Femur (tissue), 1 donor: ENCODE measurements at places on chromosomes 3 and 15.

DNA sequence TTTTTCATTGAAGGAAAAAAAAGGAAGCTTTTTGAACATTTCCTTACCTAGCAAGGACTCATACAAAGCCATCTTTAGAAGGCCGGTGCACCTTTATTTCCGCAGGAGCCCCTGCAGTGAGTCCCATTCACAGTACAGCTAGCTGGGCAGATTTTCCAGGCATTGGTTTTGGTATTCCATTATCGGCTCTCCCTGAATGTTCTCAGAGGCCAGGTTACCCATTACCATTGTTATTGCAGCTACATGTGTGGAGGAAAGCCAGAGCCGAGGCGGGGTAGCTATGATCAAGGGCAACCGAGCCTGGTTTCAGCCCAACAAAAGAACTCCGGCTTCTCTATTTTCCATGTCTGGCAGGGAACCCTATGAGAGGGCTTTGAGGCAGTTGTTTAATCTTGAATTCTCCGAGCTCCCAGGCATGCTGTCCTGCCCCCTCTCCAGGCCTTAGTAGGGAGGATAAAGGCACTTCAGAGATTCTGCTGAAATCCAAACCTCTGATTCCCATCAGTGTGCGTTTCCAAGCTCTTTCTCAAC is 100.3 kb downstream of the LRRK1 start:
- peak; percentile 20 for DNase-seq

DNA sequence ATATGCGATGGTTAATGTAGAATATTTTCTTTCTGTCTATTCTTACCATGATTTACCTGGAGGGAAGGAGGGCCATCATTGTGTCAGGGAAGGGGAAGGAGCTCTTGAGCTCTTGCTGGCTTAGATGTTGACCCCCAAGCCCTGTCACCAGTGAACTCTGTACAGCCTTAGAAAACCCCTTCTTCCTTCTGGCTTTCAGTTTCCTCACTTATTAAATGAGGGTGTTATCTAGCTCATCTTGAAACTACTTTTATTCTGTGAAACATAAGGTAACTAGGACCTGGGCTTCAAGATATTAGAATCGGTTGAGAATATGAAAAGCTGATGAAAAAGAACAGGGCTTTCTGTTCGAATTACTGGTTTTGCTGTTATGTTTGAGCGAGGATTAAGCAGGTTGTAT is 25.1 kb upstream of the UTS2B start:
- no peak for DNase-seq

- DNase-seq: no peak
Observed at GRCh38 chr3:192417017-192417416, 310.3 kb downstream of the FGF12 start.

DNA sequence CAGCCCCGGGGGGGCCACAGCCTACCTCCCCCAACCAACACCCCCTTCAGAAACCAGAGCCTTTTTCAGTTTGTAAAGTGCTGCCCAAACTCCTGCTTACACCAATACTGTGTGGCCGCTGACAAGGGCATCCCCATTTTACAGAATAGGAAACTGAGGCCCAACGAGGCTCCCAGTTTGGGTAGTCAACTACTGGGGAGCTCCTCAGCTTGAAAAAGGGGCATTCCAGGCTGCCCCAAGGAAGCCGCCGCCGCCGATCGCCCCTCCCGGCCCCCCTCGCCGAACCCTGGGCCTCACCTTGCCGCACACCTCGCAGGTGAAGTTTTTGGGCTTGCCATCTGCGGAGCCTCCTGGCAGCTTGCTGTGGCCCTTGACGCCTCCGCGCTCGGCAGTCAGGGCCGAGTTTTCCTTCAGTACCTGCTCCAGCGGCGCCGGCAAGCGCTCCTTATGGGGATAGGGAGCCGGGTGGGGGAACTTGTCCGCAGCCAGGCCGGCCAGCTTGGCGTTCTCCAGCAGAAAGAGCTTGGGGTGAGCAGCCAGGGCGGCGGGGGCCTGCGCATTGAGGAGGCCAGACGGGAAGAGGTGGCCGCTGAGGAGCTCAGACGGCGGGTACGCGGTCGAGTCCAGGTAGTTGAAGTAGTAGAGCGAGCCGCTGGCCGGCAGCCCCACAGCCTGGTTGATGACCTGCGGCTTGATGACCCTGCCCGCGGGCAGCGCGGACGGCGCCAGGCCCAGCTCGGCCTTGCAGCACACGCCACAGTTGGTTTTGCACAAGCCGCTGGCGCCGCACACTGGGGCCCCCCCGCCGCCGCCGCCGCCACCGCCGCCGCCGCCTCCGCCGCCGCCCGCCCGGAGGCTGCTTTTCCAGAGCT is 1.4 kb downstream of the FEZF2 start:
- no peak for DNase-seq

DNA sequence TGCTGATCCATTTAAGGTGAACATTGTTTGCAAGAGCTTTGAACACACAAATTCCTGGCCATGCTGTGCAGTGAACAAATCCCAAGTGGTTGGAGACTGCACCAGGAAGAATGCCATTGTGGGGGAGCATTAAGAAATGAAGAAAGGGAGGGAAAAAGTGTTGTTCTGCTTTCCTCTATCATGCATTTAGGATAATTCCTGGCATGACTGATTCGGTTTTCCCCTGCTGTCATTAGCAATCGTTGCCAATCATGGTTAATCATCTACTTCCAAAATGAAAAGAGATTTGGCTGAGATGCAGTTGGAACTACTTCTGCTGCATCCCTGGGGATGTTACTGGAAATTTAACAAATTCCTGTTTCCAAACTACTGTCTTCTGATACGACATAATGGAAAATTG is 73.7 kb upstream of the ZPLD1 start:
- peak; percentile 23 for DNase-seq

GRCh38 chr15:23787346-23788105 is 100.4 kb upstream of the NDN start:
- no peak for DNase-seq

- DNase-seq: no peak
Observed at GRCh38 chr3:88225326-88226008, 75.7 kb downstream of the C3orf38 start.

DNA sequence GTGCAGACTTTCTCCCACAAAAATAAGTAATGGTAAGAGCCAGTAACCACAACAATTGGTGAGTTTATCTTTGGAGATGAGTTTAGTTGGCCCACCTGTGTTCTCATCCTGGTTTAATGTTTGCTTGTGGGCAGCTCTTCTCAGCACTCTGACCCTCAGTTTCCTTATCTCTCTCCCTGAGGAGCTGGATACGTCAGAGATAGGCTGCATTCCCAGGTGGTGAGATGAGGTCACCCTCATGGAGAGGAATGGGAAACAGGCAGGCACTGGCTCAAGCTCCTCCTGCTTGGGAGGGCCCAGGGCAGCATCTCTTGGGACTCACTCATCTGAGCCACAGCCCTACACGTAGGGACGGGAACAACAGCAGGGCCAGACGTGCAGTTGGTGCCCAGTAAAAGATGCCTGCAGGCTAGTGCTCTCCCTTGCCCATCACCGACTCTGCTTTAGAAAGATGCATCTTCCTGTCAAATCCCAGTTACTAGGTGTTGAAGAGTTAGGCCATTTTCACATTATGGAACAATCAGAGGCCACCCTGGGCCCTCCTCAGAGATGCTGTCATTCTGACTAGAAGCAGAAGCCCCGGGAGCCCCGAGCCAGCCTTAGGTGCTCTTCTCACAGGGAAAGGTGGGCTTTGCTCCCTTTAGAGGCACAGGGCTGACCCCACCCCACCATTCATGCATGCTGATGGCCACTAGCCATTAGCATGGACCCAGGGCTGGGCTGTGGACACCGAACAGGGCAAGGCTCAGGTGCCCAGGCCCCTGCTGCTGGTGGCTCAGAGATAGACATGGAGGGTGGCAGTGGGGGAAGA is 59.7 kb downstream of the GRIP2 start:
- no peak for DNase-seq

DNA sequence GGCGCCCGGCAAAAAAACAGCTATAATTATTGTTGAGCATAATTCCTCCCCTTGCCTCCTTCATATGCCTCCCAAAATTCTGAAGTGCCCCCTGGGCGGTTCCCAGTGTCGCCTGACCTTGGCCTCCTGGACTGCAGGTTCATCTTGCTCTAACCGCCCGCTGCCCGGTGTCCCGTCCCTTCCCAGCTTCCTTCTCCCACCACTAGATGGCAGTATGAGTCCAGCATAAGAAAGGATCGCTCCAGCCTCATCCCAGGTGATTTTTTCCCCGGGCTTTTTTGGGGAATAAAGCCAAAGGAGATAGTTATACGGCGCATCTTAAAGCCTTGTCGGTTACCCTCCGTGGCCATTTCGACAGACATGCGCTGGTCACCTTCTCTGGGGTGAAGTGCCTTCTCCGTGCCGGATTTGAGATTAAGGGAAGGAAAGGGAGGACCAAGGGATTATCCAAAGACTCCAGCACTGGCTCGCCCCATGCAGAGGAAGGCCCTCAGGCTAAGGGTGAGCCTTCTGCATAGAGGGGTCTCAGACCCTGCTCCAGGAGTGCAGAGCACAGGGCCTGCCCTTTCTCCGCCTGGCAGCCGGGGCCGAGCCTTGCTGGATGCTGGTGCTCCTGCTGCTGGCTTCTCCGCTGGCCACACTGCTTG is 45.8 kb upstream of the TRA2B start:
- peak; percentile 80 for DNase-seq

DNA sequence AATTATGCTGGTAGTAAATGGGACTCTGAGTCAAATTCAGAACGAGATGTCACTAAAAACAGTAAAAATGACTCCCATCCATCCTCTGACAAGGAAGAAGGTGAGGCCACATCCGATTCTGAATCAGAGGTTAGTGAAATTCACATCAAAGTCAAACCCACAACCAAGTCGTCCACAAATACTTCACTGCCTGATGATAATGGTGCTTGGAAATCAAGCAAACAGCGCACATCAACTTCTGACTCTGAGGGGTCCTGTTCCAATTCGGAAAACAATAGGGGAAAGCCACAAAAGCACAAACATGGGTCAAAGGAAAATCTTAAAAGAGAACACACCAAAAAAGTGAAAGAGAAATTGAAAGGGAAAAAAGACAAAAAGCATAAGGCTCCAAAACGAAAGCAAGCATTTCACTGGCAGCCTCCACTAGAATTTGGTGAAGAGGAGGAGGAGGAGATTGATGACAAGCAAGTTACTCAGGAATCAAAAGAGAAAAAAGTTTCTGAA is 15.1 kb upstream of the ZBTB47 start:
- no peak for DNase-seq

- DNase-seq: no peak
Observed at GRCh38 chr3:152322756-152323155, 54.0 kb downstream of the MBNL1 start.

DNA sequence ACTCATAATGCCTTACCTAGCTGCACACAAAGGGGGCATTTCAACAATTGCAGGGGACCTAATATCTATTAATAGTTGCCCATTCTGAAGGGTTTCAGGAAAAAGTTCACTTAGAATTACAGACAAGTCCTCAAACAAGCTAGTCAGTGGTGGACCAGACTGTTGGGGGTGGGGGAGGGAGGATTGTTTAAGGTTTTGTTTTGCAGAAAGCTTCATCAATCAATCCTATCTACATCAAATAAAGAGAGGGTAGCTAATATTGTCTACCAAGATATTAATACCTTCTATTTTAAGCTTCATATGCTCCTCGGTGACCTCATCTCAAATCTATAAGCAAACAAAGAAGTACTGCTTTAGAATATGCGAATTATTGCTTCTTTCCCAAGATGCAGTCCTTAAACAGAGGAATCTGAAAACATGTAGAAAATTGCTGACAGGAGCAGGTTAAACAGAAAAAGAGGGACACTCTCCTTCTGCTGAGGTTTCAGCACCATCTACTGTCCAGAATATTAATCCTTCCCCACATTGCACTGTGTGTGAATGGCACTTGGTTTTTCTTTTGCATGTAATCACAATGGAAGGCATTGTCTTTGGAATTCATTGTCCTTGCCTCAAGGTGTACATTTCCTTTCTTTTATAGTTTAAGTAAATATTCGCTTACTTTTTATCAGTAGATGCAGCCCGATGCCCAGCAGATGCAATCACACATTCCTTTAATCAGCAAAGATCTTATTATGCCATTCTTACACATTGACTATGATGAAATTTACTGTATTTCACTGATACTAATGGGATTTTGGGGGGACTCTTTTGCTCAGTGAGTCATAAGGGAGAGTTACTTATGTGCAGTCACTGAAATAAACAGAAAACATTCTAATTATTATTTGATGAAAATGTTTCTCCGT is 94.7 kb downstream of the IL5RA start:
- no peak for DNase-seq

GRCh38 chr15:85335193-85335942 is 45.0 kb upstream of the AKAP13 start:
- DNase-seq: no peak

DNA sequence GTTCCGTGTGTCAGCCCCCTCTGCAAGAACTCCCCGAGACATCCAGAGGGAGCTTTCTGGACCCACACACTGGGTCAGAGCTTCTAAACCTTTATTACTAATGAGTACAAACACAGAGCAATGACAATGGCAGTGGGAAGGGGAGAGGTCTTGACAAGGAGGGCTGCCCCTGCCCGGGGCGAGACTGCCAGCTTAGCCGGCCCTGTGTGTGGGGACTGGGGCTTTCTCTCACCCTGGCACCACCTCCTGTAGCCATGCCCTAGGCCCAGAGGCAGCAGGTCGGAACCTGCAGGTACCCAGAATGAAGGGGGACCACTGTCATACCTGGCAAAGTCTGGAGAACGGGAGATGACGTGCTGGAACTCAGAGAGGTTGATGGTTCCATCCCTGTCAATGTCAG is 3.1 kb downstream of the CIB1 start:
- DNase-seq: no peak

- DNase-seq: no peak
Observed at GRCh38 chr15:51353976-51354375, 12.5 kb downstream of the GLDN start.

DNA sequence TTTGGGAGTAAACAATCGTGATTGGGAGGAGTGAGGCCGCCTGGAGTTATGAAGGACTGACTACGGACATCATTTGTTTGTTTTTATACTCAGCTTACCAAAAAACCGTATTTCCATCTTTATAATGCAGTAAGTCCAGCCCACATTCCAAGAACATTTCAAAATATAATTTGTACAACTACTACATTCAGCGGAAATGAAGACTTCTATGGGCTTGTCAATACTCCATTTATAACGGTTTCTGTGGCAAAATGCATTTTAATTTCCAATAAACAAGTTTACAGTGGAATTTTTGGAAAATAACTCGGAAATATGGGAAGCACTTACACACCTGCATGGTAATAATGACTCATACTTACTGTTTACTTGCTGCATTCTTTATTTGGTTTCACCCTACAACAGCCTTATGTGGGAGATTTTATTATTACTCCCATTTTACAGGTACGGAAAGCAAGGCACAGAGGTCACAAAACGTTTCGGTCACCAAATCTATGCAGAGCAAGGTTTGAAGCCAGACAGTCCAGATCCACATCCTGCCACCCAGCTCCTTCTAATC is 62.3 kb downstream of the LDHAL6B start:
- DNase-seq: no peak
